ENCODE measurements at places on chromosomes 12 and 14.

- DNase-seq = no peak
These were observed 37.2 kb downstream of the BEGAIN start for GRCh38 chr14:100549834-100550625.

DNA sequence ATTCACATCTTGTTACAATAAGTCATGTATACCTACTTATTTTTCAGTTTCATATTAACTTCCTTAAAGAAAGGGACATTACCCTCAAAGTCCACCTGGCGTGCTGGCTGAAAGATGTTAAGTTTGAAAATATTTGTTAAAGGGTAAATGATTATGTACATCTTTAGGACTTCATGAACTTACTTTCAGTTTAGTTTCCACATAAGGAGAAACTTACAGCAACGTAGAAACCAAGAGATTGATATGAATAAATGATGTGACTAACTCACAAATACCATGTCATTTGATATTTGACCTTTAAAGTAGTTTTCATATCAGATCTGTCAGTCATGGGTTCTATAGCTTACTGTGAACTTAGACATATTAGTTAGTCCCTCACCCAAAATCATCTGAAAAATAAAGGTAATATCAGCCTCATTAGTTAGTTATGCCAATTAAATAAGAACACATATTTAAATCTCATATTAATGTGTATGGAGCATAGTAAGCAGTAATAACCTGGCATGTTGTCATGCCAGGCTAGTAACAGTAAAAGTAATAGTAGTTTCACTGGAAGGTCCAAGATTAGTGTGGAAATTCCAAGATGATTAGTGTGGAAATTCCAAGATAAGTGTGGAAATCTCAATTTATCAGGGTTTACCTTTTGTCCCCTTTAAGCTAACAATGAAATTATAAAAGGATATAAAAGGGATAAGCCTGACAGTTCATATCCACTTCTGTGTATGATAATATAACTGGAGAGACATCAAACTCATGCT is 1.9 kb upstream of the CLEC2D start:
- no peak for DNase-seq

GRCh38 chr14:31025367-31026076 is at the start of gene AP4S1:
Gene AP4S1 (plus strand): TSS chr14:31025649. CDS start chr14:31066197, 40,548 bp downstream.
- DNase-seq = peak; percentile 27

DNA sequence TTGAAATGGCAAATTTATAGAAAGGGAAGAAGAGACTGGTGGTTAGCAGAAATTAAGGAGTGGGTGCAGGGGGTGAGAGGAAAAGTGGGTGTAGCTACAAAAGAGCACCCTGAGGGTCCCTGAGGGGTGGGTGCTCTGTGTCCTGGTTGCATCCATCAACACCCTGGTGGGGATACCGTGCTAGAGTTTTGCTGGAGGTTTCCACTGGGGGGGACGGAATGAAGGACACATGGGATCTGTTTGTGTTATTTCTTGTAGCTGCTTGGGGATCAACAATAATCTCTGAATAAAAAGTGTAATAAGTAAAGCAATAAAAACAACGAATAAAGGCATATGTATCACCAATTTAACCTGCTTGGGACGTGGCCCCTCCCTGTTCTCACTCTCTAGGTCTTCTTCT is 175.3 kb downstream of the KIF26A start:
- no peak for DNase-seq

- no peak for DNase-seq
These were observed 120.3 kb upstream of the FLRT2 start for GRCh38 chr14:85409481-85410210.

GRCh38 chr14:63273717-63274655 is 44.7 kb downstream of the GPHB5 start:
- no peak for DNase-seq

GRCh38 chr14:28666961-28667360 is 99.6 kb upstream of the FOXG1 start:
- no peak for DNase-seq

DNA sequence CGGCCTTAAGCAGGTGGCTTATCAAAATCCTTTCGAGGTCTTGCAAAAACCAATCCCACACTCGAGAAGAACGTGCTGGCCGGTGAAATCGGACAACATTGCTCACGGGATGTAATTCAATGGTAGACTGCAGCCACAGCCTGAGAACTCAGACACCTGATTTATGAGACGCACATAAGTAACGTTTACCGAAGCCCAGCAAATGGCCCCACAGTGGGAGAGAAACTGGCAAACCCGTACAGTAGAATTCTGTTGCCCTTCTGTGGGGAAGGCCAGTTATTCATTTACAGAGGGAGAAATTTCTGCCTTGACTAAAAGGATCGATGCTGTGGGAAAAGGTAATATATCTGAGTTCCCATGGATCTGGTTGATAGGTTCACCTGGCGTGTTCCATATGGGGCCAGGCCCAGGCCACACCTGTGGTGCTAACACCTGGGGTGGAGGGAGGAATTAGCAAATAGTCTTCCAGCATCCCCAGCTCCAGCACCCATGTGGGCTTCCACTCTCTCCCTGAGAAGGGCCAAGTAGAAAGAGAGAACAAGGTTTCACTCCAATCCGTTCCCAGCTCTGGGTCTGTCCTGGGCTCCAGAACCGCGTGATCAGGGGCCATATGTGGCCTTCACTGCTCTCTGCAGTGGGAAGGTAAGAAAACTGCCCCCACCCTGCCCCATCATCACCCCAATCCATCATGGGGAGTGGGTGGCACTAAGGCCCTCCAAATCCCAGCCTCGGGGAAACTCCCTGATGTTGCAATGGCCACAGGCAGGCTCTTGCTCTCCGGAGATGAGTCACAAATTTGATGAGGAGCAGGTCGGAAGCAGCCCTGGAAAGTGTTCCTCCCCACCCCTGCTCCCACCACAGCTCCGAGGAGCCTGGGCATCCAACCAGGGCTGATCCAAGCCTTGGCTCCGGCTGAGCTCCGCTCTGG is 12.7 kb downstream of the BDKRB1 start:
- peak; percentile 83 for DNase-seq

- DNase-seq = no peak
These were observed 161.5 kb upstream of the VASH1 start for GRCh38 chr14:76599559-76600287.

DNA sequence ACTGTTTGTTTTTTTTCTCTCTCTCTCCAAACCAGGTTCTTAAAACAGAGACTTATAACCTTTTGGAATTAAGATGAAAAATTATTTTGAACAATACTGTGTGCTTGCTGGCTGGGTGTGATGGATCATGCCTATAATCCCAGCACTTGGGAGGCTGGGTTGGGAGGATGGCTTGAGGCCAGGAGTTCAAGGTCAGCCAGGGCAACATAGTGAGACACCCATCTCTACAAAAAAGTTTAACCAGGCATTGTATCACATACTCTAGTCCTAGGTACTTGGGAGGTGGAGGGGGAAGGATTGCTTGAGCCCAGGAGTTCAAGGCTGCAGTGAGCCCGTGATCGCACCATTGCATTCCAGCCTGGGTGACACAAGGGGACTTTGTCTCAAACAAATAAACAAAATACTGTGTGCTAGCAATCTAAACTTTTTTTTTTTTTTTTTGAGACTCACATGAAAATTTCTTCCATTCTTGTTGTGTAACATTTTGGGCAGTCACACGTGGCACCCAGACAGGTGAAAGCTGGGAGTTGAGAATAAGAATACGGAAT is 379.6 kb downstream of the ETNK1 start:
- DNase-seq = no peak

- no peak for DNase-seq
These were observed 645.5 kb downstream of the C12orf50 start for GRCh38 chr12:87383680-87384079.

GRCh38 chr14:102727336-102728095 is 49.7 kb upstream of the TRAF3 start:
- DNase-seq = no peak

GRCh38 chr12:59548930-59549329 is 46.9 kb upstream of the SLC16A7 start:
- DNase-seq = no peak

- no peak for DNase-seq
These were observed 61.7 kb upstream of the PTHLH start for GRCh38 chr12:28034271-28034670.

- DNase-seq = peak; percentile 67
These were observed 85.1 kb upstream of the DAAM1 start for GRCh38 chr14:59103396-59103795.

GRCh38 chr14:52833891-52834290 is 42.5 kb upstream of the GNPNAT1 start:
- peak; percentile 44 for DNase-seq

DNA sequence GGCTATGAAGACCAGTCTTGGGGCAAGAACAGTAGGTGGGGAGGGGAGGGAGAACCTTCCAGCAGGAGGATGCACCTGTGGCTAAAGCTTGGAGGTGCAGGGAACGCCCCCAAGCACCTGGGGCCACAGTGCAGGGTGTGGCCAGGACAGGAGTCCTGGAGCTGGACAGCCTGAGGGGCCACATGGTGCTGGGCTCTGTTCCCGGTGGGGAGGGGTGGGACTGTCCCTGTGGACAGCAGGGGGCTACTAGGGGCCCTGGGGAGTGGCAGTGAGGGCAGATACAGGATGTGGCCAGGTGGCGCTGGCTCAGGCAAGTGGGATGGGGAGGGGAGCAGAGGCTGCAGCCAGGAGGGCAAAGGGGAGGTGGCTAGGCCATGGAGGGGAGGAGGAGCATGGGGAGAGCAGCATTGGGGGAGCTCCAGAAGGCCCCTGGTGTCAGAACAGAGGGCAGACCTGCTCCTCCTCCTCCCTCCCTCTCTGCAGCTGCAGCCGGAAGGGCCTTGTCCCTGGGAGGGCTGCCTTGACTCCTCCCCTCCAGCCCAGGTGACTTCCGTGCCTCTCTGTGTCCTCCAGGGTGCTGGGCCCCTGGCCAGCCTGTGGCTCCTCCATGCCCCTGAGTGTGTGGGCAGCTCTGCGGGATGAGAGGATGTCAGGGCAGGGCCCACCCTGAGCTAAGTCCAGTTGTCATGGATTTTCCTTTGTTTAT is 68.4 kb upstream of the DLK1 start:
- no peak for DNase-seq

- no peak for DNase-seq
These were observed 41.6 kb upstream of the MAP1LC3B2 start for GRCh38 chr12:116517431-116518045.

DNA sequence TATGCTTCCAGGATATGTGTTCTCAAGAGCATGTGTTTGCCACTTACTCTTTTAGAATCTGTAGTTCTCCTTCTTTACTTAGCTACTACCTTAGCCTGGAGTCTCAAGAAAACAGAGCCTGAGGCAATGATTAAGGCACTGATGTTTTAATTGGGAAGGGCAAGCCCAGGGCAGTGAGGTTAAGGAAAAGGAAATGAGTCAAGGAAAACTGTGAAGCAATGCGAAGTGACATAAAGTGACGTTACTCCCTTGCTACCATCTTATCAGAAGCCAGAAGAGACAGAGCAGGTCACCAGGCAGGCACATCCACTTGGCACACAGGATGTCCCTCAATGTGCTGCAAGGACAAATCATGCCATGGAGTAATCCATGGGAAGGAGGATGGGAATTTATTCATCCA is 11.3 kb upstream of the EML5 start:
- no peak for DNase-seq

GRCh38 chr12:3598896-3599860 is 108.2 kb downstream of the PRMT8 start:
- no peak for DNase-seq

- no peak for DNase-seq
These were observed 316.1 kb upstream of the SEL1L start for GRCh38 chr14:81849714-81850113.

GRCh38 chr12:48009471-48009870 is 5.2 kb upstream of the COL2A1 start:
- DNase-seq = no peak

- no peak for DNase-seq
These were observed 202.3 kb upstream of the IGF1 start for GRCh38 chr12:102682366-102683289.

- no peak for DNase-seq
These were observed 158.6 kb downstream of the MON2 start for GRCh38 chr12:62625228-62625627.

DNA sequence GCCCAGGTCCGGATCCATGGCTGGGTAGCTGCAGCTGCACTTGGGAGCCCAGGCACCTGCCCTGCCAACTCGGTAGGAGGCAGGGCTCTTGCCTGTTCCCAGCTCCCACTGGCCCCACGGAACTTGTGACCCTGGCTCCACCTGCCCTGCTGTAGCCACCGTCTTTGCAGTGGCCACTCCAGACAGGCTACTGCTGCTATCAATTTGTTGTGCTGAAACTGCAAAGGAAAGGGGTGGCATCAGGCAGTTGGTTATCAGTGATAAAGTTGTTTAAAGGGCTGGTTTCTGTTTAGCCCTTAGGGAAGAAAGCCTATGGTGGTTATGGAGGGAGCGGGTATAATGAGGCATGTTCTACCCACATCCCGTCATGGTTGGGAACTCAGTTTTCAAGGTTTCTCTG is 32.1 kb upstream of the ARID2 start:
- DNase-seq = no peak

DNA sequence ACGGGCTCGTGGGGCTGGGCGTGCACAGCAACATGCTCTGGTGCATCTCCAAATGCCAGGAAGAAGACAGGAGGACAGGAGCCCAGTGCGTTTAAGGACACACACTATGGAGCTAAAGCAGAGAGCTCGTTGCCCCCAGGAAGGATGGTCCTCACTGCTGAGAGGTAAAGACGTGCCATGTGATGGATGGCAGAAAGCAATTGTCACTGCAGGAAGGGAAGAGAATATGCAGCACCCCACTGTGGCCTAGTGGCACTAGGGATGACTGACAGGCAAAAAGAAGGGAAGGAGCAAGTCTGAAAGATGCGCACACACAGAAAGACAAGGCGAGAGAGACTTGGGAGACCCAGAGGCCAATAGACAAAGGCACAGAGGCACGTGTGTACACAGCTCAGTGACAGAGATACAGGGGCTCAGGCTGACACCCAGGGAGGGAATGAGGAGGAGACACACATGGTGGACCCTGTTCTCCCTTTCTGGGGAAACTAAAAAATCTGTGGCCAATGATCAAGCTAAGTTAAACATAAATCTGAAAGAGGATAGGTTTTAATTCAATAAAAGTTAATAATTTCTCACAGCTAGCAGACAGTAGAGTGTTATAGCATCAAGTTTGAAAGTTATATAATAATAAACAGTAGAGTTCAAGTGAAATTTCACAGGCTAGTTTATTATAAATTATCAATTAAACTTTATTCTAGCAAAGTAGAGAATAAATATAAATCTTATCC is 78.8 kb downstream of the CRACR2A start:
- no peak for DNase-seq

DNA sequence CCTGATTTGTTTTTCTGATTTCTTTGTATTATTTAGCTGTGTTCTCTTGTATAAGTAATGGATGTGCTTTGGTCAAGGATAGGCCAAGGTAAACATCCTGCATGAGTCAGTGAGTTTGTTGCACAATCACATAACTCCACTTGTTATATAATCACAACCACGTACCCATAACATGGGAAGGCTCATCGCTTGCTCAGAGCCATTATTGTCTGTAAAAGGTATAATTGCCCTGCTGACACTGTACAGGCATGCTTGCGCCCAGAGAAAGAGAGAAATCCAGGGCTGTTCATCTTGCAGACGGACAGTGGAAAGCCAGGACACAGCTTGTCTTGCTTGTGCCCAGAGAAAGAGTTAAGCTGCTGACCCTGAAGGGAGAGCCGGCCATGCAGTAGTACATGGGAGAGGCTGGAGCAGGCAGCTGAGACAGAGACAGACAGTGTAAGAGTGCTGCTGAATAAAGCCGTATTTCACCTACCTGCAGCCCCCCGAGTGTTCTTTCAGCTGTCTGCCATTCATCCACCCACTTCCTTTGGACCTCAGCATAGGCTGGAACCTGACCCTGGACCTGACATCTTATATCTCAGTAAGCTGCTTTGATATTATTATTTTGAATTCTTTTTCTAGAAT is 174.7 kb upstream of the DAAM1 start:
- peak; percentile 31 for DNase-seq

GRCh38 chr14:68519671-68520187 is 273.1 kb downstream of the ZFP36L1 start:
- no peak for DNase-seq

GRCh38 chr12:89414322-89414721 is 62.0 kb upstream of the DUSP6 start:
- DNase-seq = no peak
